ENCODE measurements at places on chromosomes 11 and 22.

GRCh38 chr22:49229483-49230193, 598.0 kb downstream of the BRD1 start:
- DNase-seq, result no peak

DNA sequence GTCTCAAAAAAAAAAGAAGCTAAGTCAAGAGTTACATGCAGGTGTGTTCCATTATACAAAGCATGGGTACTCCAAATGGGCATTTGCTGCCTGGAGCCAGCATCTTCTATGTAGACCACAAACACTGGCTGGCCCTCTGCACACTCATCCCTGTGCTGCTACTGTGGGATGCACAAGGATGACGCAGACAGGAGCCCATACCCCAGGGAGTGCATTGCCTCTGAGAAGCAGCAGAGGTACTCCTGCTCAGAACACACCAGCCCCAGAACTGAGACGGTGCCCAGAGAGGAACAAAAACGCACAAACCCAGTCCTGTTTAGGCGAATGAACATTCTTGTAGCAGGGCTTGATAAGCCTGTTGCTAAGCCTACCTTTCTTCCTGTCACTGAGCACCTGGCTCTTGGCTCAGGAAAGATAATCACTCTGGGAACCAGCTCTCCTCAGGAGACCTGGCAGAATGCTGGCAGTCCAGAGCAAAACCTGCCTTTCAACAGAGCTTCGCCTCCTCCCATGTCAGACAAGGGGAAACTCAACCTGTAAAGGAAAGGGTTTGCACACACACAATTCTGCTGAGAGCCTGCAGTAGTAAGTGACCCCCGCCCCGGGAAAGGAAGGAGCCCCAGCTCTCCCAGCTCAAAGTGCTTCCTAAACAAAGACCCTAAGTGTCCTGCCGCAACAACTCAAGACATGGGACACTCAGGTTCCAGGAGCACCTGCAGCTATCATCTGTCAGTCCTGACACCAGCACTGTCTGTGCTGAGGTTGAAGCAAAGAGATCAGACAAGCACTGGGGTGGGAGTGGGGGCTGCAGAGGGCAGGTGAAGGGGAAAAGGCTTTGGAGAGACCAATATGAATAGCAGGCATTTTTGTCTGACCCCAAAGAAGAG, 145.7 kb downstream of the TENM4 start:
- DNase-seq, result no peak

DNA sequence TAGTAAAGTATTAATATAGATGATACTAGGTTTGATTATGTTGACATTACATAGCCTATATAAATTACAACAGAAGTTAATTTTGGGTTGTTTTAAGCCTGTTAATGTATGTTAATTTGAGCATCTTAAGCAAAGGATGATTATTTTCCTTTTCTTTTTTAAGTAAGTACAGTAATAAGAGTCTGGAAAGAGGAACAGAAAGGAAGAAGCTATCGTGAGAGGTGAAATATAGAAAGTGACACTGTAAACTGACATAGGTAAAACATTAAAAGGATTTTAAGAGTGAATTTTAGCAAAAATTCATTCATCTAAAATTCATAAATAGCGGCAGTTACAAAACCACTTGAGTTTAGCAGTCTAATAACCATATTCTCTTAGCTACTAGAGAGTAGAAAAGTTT, 45.5 kb downstream of the FAR1 start:
- no peak for DNase-seq

GRCh38 chr11:107827041-107827440, 31.5 kb downstream of the SLC35F2 start:
- no peak for DNase-seq

DNA sequence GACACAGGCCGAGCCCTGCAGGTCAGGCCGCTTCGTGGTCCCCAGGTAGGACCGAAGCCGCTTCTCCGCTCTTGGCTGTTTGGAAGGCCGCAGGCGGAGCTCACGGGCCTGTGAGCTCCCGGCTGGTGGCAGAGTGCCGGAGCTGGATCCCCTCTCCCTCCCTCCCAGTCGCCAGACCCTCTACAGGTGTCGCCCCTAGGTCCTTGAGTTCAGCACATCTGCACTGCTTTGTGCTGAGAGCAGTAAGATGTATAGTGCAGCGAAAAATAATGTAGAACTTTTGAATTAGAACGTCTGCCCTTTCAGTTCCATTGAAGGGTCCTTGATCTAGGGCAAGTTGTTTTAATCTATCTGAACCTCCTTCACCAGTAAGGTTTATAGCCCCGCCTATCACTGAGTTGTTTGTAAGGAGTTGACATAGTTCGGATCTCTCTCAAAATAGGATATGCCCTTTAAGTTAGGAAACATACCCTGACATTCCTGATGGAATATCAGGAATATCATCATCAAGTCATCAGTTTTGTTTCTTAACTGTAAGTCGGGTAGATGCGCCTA, 419 bp downstream of the ANKRD49 start:
- DNase-seq, result no peak

DNA sequence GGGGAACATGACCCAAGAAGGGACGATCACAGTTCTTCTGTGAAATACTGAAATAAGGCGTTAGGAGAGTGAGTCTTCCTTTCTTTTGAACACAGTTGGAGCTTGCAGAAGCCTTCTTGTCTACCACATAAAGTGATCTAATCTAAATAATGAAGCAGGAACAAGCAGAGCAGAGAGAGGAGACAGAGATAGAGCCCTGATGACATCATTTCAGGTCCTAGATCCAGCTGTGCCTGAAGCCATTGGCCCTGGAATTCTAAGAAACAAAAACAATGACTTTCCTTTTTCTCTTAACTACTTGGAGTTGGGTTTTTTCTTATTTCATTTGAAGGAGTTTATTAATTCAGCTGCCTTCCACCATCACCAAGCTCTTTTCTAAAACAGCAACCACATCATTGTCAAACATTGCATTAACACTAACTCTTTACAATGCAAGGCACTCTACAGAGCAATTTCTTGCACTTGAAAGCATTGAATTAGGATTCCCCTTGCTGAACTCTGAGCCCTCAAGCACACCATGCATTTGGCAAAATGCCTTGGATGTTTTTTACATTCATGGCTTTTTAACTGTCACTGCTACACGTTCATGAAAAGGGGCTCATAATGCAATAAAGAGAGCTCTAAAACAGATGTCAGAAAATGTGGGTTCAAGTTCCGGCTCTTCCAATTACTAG, 117.2 kb upstream of the TIMP3 start:
- no peak for DNase-seq

GRCh38 chr22:48715511-48715910, 1112.2 kb downstream of the BRD1 start:
- no peak for DNase-seq

Measured in NCI-H2171 (cell line).